ENCODE measurements at places on chromosomes 3 and 15.

DNA sequence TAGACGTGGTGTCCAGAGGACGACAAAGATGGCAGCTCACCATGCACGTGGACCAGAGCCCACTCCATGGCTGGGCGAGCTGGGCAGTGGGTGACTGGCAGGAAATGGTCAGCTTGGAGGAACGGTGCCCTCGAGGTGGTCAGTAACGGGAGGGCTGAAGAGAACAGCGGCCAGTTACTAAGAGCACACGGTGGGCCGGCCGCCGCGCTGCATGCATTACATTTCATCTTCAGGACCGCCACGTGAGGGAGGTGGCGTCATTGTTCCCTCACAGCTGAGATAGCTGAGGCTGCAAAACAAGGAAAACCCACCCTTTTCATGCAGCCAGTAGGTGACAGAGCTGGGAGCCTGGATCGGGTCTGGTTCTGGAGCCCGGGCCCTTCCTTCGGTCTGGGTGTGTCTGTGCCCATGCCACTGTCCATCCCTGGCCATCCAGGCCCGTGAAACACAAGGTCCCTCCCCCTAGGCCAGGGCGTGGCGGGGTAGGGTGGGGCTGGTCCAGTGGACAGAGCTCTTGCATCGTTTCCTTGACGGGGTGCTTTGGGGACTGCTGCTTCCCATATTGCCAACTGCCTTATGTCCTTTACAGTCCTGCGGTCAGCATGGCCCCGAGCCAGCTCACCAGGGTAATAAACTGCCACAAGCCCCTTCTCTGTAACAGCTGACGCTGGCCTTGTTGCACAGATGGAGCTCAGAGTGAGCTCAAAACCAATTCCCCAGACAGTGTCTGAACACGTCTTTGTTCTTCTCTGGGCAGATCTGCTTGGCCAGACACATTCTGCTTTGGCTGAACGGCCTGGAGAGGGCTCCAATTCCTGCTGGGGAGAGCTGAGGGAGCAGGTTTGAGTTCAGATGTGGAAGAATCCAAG is 51.8 kb downstream of the RGMA start:
- DNase-seq = no peak

GRCh38 chr3:99128235-99128634 is 226.7 kb upstream of the DCBLD2 start:
- DNase-seq = no peak

DNA sequence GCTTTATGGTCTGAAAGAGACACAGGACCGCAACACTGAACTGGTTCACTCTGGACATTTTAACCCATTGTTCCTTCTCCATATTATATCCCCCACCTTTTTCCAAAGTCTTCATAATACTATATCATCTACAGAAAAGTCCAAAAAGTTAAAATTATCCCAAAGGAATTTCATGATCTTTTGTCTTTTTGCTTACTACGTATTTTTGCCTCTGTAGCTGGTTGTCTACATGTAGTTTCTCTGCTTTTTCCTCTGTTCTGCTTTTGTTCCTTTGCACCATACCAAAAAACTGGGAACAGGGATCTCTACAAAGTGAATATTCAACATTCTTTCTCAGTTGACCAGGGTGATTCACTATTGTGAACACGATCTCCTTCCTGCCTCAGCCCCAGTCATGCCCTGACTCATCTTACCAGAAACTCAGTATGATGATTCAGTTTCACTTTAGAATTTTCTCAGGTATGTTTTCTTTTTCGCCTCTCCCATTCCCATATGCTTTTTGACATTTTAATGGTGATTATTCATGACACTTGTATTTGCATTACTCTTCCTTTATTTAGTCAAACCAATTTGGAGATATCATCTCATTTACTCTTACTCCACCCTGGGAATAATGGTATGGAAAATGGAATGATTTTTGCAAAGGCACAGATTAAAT is 14.5 kb downstream of the EMC4 start:
- DNase-seq = peak; percentile 73

GRCh38 chr3:192408007-192408646 is 319.2 kb downstream of the FGF12 start:
- no peak for DNase-seq

- DNase-seq = no peak
These were observed 73.0 kb upstream of the ETV5 start for GRCh38 chr3:186181901-186182300.

DNA sequence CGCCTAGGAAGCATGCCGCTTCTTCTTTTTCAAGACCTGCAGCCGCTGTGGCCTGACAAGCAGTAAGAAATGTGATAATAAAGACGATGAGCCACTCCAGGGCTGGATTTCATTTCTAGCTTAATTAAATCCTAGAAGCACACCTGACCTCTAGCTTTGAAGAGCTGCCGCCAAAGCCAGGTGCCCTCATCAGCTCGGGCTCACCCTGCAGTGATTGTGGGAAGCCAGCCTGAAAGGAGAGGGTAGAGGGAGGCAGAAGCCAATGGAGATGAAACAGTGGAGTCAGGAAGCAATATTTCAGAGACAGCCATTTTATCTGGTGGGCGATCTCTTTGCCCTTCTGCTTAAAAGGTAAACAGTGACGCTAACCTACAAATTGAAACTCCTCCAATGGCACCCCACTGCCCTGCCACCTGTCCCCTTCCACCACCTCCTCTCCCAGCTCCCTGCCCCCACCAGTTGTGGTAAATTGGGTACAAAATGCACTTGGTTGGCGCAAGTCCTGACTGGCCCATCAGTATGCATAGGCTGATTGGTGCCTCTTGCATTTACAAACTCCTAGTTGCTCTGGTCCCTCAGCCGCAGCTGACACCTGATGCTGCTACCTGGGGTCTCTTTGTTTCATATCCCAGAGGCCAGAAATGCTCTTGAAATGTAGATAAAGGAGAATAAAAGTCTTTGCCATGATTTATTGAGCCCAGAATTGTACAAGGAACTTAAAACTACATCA is 385.3 kb downstream of the PDCD6IP start:
- DNase-seq = no peak

DNA sequence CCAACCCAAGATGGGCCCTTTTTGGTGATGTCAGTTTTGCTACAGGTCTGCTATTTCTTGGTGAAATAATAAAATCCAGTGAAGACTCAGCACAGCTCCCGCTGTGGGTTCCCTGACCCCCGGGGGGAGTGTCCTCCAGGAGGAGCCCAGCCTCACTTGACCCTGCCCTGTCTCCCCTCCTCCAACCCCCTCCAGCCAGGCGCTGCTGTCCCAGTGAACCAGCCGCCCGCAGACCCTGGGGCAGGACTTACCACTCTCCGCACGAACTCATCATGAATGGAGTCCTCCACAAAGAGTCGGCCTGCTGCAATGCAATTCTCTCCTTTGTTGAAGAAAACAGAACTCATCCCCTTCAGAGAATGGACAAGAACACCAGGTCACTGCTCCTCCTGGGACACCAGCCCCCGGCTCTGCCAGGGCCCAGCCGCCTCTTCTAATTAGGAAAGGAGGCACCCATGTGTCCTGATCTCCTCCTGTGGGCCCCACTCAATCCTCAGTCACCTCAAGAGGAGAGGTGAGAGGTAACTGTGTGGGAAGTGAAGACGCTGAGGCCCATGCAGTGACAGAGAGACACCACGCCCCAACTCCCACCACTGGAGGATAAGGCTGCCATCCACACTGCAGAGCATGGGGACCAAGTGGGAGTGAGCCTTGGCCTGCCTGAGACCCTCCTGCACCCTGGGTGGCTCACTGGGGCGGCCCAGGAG is 28.8 kb upstream of the SLC41A3 start:
- no peak for DNase-seq

DNA sequence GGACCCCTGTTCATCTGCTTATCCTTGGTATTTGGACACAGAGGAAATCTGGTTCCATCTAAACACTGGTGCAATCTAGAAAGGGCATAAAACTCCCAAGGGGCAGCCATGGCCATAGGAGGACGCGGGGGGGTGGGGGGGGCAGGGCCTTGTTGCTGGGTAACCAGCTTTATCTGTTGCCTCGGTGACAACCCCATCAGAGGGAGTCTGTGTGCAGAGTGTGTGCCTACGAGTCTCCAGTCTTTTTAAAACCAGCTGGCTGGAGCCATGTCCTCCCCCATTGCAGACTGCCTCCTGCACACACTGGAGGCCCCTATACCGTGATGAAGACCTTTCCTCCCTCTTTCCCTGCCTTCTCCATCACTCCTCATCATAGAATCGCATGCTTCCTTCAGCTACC is 26.4 kb upstream of the CORO2B start:
- DNase-seq = no peak

GRCh38 chr3:187802928-187803259 is 57.6 kb upstream of the BCL6 start:
- DNase-seq = no peak

GRCh38 chr15:69482686-69483256 is 30.2 kb downstream of the RPLP1 start:
- no peak for DNase-seq

GRCh38 chr3:101898752-101899169 is 49.4 kb downstream of the NFKBIZ start:
- DNase-seq = no peak

DNA sequence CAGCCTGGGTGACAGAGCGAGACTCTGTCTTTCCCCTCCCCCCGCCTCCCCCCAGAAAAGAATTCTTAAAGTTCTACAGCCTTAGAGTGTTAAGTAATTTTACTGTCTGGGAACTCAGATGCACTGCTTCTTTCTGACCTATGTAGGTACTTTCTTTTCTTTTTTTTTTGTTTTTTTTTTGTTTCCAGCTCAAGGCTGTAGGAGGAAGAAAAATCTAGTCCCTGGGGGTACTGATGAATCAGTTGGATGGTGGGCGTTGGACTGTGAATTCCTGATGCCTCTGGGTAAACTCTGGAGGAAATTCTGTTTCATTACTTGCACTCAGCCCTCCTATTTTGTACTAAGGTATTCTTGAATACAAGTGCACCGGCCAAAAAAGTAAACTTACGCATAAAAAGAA is 10.8 kb downstream of the GHRL start:
- no peak for DNase-seq

DNA sequence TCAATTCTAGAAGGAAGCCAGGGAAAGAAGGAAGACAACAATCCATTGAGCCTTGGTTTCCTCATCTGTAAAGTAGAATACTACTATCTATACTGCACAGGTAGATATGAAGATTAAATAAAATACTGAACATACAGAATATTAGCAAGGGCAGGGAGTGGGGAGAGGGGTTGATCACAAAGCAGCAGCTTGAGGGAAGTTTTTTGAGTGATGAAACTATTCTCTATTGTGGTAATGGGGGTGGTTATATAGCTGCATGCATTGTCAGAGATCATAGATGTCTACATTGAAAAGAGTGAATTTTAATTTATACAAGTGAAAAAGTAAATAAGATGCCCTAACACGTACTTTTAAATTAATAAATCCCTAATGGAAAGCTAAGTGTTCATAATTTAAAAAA is 242.6 kb upstream of the LRTM1 start:
- DNase-seq = no peak

DNA sequence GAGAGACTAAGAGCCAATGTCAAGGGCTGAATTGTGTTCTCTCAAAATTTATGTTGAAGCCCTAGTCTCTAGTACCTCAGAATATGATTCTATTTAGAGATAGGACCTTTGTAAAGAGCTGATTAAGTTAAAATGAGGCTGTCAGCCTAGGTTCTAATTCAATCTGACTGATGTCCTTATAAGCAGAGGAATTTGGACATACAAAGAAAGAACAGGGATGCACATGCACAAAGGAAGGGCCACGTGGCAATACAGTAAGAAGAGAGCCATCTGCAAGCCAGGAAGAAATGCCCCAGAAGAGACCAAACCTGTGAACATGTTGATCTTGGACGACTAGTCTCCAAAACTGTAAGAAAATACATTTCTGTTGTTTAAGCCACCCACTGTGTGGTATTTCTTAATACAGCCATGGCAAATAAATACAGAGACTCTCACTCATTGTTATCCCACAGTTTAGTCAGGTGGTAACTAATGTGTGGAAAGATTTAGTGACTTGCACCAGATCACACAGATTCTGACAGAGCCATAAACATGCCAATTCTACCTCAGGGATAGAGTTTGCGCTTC is 652.2 kb downstream of the NAALADL2 start:
- no peak for DNase-seq

DNA sequence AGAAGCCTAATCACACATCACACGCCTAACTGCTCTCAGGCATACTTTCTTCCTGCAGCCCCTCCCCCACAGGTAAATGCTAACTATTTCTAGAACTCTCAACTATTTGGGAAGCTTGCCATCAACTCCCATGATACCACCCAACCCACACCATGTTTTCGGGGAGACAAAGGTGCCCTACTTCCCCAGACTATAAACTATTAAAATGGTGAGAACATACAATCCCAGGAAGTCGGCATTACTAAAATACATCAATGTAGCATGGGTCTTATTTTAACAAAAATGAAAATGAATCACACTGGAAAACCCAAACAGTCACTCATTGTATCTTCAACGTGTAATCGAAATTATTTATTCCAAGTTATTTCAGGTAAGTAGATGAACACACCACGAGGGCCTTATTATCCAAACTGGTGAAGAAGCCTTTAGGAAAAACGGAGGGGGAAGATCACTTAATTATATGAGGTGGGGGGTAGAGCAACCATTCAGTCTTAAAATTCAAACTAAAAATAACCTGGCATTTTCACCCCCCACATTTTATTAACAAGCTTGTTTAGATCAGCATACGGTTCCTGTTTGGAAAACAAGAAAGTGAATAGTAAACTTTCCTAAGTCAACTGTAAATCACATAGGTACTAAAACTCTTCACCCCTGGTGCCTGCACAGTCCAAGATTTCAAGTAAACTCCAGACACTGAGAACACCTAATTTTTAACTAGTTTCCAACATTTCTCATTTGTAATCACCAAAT is 1.9 kb downstream of the TBL1XR1 start:
- peak; percentile 64 for DNase-seq

- no peak for DNase-seq
These were observed 152.1 kb downstream of the PDE8A start for GRCh38 chr15:85133709-85134108.

GRCh38 chr3:10950476-10951294 is 41.9 kb upstream of the SLC6A1 start:
- peak; percentile 21 for DNase-seq

DNA sequence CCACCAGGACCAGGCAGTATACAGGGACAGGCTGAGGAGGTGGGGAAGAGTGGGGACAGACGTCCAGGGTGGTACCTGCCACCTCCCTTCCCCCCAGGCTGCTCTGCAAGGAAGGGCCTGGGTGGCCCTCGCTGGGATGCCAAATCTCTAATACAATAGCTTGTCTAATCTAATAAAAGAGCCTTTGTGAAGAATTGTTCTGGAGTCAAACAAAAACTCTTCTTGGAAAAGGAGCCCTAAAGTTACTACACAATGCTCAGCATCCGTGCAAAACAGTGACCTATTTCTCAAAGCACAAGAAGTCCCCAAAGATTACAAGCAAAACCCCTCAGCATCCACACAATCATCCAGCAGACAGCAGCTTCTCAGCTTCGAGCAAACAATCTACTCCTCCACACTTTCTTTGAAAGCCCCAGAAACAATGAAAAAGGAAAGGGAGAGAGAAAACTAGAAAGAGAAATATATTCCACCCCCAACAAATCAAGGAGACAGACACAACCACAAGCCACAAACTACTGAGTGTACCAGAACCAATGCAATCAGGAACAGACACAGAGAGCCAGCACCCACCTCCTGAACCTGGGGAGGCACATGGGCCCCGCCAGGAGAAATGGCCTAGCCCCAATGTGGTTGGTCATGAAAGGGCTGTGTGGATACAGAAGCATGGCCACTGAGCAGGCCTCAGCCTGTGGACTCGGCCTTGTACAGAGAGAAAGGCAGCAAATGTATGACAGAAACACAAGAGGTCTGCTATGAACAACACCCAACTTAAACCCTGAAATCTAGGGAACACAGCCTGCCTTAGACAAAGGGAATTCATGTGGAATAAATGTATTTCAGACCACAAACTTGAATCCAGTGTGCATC is 177.1 kb upstream of the CHRNA7 start:
- no peak for DNase-seq

GRCh38 chr3:111965484-111965883 is 13.3 kb upstream of the ABHD10 start:
- DNase-seq = no peak
